NT2/D1 (cell line): ENCODE measurements at places on chromosomes 11 and 22.

DNA sequence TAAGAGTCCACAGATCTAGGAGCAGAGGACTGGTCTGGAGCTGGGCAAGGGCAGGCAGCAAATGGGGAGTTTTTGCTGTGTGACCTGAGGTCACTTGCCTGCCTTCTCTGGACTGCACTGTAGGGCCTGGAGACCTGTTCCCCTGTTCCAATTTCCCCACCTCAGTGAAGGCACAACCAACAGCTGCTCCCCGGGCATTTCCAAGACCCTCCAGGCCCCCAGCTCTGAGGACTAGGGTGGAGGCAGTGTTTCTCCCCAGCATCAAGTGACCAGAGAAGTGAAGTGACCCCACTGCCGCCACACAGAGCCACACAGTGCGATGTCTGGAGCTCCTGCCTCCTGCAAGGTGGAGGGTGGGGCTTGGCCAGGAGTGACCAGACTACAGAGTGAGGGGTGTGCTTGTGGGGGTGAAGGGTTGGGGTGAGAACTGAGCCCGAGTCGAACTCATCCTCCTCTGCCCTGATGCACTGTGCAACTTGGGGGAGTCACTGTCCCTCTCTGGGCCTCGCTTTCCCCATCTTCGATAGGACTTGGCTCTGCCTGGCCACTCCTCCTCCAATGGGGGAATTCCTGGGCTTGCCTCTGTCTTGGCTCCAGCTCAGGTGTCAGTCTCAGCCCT lies 21.6 kb downstream of the P2RY2 start:
- DNase-seq, result no peak

GRCh38 chr11:64355078-64355940 lies 3.7 kb upstream of the RPS6KA4 start:
- DNase-seq, result peak; percentile 89

- no peak for DNase-seq
Measured at GRCh38 chr11:37442576-37442975, 844.5 kb upstream of the RAG2 start.

GRCh38 chr11:22521226-22521625 lies 104.4 kb downstream of the FANCF start:
- no peak for DNase-seq

GRCh38 chr11:73579641-73580434 lies 18.1 kb downstream of the FAM168A start:
- no peak for DNase-seq

DNA sequence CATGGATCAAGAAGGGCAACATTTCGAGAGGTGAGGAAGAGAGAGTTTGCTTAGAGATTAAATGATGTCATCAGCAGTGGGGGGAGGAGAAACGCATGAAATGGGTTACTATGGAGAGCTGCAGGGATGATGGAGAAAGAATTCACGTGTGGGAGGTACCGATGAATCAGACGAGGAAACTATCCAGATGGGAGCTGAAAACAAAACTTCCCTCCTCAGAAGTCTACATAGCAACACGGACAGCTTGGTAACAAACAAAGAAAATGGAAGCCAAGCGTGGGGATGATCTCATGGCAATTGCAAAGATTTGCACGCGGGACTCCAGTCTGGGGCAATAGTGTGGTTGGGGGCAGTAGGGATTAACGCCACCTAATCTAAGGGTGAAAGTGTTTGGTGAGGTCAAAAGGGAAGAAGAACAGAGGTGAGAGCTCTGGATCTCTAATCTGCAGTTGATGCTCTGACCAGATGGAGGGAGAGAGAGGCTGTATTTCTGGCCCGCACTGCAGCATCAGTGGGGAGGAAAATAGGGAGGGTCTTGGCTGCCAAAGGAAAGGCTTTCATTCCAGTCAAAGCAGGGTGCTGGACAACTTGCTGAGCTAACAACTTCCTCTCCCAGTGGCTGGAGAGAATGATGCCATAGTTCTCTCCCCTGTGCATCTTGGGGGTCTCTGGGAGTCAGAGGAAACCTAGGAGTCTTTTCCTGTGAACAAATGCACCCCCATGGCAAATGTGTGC lies 43.4 kb upstream of the CSNK2A3 start:
- DNase-seq, result no peak

DNA sequence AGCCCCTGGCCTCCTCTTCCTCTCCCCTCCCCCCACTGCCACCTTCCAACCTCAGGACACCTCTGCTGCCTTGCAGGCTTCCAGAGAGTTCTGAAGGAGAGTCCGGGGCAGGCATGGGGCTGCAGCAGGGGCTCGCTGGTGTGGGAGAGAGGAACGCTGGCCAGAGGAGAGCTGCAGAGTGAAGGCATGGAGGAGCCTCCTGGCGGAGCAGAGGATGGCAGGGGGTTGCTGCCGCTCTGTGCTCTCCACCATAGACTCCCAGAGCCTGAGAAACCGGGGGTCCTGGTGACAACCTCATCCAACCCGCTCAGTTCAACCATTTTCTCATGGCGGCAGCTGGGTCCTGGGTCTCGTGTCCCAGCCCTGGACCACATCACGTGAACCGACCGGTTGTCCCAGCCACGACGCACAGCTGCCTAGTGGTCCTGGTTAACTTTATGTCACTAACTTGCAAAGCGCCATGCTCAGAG lies 17.5 kb downstream of the MRGPRG start:
- DNase-seq, result no peak

DNA sequence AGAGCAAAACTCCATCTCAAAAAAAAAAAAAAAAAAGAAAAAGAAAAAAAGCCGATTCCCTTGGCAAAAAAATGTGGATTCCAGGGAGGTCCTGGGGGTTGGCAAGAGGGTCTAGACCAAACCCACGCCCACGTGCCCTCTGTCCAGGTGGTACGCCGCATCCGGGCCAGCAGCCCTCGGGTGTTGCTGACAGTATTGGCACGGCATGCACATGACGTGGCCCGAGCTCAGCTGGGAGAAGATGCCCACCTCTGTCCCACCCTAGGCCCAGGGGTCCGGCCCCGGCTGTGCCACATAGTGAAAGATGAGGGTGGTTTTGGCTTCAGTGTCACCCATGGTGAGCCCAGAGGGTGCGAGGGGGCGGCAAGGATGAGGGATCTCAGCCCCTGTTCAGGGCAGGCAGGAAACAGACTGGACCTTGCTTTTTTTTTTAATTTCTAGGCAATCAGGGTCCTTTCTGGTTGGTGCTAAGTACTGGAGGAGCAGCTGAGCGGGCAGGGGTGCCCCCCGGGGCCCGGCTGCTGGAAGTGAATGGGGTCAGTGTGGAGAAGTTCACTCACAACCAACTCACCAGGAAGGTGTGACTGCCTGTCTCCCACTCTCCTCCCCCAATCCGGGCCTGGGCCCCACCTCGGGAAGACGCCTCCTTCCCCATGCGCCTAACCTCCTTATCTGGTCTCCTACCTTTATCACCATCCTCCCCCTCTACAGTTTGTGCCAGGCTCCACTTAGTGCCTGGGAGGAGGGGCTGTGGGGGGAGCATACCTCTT lies 2.0 kb downstream of the NHERF4 start:
- no peak for DNase-seq

- no peak for DNase-seq
Measured at GRCh38 chr22:38038426-38038825, 18.8 kb upstream of the PICK1 start.

DNA sequence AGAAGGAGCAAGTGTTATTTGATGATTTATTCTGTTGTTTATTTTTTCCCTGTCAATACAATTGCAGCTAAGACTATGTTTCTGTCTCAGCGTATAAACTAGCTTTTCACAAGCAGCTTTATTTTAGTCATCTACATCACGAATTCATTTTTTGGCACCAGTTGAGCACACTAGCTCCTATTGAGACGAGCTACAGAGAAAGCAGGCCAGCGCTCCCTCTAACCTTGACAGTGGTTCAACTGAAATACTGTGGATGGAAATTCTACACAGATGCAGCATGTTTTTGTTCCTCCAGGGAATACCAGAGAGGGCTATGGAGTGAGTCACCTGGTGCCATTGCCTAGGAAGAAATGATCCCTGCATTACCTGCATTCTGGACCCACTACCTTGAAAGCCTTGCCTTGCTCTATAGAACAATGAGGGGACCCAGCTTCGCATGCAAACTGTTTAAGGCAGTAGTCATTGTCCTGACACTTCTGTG lies 108.2 kb upstream of the ARHGAP42 start:
- peak; percentile 25 for DNase-seq

- no peak for DNase-seq
Measured at GRCh38 chr11:84140386-84141169, 854.4 kb upstream of the CCDC90B start.

DNA sequence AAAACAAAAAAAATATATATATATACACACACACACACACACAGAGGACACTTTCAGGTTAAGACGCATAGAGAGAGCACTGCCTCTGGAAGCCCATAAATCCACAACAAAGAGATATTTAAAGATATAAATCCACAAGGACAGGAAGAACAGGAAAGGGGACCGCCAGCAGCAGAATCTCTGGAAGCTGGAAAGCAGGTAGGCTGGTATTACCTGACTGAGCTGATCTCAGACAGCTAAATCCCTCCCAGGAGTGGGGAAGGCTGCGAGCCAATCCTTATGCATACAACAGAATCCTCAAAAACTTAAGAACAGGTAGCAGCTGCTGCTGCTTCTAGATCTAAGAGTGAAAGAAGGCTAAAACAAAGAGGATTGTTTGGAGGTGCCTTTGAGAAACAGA lies 1.8 kb upstream of the MCAT start:
- DNase-seq, result no peak
